ENCODE measurements at places on chromosomes 6 and 20. TPM values are rescaled to one million over a fixed set of nuclear protein-coding genes. Genes with fewer than 3 reads are reported as not detected.

PNPLA1 gene
- total RNA-seq = not detected

LCA5 gene
- 10.8 TPM for total RNA-seq

OR12D2 gene
- not detected for total RNA-seq

TSHZ2 gene
- 26.9 TPM for total RNA-seq

DNAAF9 gene
- total RNA-seq = 29.1 TPM

DNA sequence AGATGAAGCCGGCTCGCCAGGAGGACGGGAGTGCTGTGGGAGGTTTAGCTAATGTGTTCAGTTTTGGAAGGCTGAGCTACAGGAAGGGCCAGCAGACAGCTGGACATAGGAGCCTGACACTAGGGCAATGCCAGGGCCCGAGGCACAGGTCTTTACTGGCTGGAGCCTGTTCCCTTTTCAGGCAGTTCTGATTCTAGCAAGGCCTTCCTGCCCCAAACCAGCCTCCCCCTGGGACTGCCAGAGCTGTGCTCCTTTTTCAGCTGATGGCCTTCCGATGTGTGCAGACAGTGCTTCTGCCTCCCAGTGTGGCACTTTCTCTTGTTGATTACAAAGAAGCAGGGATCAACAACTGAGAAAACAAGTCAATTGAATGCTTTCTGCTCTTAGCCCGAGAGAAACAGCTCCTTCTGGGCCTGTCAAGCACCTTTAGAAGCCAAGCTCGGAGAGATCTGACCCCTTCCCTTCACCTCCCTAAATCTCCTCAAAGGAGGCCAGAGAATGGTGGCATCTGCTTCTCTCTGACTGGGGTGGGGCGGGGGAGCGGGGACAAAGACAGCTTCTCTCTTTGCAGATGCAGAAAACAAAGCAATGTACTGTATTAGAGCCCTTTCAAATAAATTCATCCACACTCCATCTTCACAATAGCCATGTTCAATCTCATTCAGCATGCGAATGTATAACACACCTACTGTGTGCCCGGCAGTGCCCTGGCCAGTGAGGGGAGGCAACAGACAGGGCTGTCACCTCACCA lies 63.2 kb downstream of the RAB44 start:
- no peak for DNase-seq

- DNase-seq = no peak
Measured at GRCh38 chr6:84409911-84410310, 182.5 kb upstream of the CEP162 start.

DNA sequence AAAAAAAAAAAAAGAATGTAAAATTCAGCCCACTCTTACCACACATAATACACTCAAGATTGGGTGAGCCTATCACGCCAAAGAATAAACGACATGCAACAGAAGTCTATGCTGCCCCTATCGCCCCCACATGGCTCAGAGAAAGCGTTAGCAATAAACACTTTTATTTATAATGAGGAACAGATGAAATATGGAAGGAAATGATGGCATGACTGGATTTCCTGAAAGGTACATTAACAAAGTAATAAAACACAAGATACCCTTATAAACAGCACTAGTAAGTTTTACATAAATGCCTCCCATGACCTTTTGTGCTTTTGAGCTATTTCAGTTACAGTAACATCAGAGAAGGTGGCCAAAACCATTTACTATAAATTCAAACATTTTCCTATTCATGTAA lies 71.4 kb upstream of the SCAF8 start:
- no peak for DNase-seq

GRCh38 chr6:109783250-109783986 lies 92.3 kb downstream of the FIG4 start:
- DNase-seq = no peak

GRCh38 chr6:27873021-27873940 lies 38.9 kb downstream of the OR2B2 start:
- no peak for DNase-seq

DNA sequence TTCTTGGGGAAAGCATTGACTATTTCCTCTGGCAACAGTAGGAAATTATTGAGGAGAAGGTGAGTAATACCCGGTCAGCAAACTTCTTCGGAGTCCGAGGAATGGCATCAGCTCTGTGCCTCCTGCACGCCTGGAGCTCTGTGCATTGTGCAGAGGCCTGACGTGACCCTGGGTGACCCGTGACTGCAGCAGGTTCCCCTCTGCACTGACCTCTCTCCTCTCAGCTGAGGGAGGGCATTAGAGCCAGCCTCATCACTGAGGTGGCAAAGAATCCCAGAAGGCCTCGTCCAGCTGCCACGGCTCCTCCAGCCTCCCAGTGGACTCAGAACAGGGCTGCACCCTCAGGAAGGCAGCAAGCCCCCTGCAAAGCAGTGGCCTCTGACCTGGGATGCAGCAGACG lies 502.9 kb downstream of the CD83 start:
- DNase-seq = no peak

DNA sequence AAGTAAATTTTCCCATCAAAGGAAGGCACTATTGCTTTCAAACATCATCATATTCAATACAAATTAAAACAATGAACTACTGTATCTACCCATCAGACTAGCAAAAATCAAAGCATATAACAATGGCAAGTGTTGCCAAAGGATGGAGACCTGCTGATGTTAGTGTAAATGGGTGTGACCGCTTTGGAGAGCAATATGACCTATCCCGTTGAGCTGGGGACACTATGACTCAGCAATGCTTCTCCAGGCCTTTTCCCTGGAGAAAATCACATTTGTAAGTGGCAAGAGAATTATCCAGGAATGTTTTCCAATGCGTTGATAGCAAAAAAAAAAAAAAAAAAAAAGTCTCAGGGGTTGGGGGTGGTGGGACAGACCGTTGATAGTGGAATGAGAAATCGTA lies 46.1 kb downstream of the PHACTR3 start:
- no peak for DNase-seq

DNA sequence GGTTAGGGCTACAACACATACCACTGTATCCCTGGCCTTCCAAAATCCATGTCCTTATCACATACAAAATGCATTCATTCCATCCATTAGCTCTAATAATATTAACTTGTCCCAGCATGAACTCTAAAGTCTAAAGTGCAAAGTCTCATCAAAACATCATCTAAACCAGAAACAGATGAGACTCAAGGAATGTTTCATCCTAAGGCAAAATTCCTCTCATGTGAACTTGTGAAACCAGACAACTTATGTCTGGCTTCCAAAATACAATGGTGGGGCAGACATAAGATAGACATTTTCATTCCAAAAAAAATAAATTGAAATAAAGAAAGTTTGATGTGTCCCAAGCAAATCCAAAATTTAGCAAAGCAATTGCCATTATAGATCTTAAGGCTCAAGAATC lies 257.4 kb downstream of the HTR1B start:
- DNase-seq = no peak

DNA sequence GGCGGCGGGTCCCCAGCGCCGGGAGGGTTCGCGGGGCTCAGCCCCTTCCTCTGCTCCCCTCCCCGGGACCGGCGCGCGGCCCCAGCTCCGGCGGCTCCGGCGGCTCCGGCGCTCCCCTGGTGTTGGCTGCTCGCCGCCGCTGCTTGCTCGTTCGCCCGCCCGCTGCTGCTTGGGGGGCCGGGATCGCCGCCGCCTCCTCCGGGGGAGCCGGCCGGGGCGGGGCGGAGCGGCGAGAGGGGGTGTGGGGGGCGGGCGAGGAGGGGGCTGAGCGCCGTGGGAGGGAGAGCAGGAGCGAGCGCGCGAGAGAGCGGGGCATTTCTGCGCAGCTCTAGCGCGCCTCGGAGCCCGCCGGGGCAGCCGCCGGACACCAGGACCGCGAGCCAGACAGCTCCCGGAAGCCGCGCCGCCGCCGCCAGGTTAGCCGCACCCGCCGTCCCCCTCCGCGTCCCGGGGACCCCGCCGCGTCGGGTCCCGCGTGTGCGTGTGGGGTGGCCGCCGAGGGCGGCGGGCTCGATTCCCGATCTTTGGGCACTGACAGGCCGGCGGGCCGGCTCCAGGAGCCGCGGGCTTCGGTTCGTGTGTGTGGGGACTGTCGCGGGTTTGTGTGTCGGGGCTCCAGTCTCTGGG lies 62.0 kb upstream of the EPB41L1 start:
- no peak for DNase-seq

- no peak for DNase-seq
Measured at GRCh38 chr6:106495014-106495413, 134.3 kb downstream of the RTN4IP1 start.

GRCh38 chr20:5833309-5833941 lies 83.2 kb downstream of the SHLD1 start:
- no peak for DNase-seq

DNA sequence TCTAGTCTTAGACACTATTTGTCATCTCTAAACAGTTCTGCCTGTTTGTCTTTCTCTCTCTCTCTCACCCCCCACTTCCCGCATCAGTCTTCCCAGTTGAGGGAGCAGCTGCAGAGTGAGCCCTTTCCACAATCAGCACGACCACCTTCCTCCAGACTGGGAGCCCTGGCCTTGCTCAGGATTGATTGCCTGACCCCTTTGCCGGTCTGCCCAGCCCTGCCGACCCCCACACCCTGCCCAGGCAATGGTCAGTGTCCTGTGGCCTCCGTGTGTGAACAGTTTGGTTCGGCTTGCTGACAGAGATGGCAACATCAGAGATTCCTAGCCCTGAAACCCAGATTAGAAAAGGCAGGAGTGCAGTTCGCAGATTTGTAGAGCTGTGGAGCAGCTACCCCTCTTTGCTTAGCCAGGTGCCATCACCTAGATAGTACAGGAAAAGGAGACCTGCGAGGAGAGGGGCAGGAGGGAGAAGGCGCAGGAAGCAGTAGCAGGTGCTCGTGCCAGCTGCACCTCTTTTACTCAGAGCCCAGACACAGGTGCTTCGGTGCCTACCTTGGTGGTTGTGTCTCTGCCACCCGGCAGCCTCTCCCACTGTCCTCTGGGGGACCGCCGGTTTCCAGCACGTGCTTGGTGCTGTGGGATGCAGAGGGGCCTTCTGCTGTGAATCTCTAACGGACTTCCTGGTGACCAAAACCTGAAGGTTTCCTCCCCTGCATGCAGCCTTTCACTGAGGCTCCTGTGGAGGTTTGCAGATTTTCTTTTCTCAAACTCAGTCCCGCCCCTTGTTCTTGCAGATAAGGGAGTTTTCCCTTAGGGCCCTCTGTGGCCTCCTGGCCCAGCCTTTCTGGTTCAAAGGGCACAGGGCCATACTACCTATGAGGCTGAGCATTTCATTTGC lies 92.4 kb downstream of the SCML4 start:
- no peak for DNase-seq

DNA sequence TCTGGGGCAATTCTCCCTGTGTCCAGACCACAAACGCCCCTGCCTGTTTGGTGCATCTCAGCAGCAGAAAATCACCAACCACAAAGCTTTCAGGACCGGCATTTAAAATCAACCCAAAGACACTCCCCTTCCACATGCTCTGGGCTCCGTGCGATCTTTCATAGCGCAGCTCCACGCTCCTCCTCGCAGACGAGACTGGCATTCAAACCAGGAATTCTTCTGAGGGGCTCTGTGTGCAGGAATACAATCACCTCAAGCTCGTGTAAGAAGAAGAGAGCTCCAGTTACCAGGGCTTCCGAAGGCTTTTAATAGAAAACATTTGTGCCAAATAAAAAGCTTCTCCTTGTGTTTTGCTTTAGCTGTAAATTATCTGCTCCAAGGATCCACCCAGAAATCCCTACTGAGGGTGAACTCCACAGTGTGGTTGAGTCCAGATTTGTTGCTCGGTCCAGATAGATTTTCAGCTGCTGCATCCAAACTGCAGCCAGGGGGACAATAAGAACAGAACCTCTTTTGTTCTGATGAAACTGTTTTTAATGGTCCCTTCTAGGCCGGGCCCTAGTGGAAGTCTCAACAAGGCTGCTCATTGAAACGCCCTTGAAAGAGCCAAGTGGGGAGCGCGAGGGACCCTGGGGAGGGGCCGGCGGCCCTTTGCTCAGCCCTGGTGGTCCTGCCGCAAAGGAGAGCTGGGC lies 16.4 kb upstream of the BMP7 start:
- DNase-seq = no peak

DNA sequence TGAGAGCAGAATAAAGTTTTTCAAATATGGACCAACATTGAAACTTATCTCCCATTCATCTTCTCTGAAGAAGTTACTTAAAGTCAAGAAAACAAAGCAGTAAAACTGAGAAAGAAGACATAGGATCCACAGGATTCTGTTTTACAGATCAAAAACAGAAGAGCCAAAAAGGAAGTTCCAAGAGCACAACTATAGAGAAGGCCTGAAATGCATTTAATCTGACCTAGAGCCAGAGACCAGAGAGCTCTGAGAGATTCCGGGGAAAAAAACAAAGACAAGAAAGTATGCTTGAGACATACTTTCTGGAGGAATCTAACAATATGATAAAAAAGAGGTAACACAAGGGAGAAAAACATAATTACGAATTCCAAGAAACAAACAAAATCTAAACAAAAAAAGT lies 26.1 kb downstream of the SRPK1 start:
- DNase-seq = no peak

GRCh38 chr6:32178547-32179440 lies 589 bp downstream of the RNF5 start:
- no peak for DNase-seq

- no peak for DNase-seq
Measured at GRCh38 chr6:41358503-41358902, 23.1 kb downstream of the NCR2 start.

GRCh38 chr6:1686117-1687098 lies 76.7 kb downstream of the FOXC1 start:
- DNase-seq = no peak
